ENCODE measurements at places on chromosomes 16 and 17.
A peak's percentile ranks its signal among the peaks of the same experiment; 100 is the strongest.

DNA sequence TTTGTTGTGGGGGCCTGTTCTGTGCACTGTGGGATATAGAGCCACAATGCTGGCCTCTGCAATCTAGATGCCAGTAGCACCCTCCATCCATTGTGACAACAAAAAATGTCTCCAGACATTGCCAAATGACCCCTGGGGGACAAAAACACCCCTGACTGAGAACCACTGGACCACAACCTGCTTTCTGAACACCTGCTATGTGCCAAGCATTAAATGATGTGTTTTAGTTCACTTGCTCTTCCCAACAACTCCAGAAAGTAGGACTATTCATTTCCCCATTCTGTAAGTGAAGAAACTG lies 367.0 kb upstream of the ERCC4 start:
- no peak for DNase-seq

DNA sequence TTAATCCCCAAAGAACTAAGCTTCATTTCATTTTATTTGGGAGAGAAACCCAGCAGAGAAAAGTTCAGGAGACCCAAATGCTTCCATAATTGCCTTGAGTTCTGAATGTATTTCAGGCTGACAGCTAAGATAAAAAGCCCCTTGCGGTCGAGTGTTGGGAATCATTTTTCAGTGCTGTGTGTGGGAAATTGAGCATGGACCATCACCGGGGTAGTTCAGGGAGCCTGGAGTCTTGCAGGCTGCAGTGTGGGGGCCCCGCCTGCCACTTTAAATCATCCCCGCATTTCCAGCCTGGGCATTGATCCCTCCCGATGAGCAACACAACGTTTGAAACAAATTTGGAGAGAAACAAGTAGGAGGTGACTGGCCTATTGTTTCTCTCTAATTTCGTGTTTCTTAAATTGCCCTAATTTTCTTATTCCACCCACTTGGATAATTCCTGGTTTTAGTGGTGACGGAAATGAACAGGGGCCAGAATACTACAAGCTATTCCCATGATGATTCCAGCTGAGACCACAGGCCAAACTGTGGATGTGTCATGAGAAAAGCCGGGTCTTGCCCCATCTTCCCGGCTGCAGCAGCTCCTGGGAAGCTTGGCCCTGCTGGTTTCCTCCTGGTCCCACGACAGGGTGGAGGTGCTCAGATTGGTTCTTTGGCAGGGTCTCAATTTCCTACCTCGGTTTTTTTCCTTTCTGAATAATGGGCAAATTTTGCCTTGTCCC lies 75.1 kb downstream of the FOXL1 start:
- DNase-seq: no peak

DNA sequence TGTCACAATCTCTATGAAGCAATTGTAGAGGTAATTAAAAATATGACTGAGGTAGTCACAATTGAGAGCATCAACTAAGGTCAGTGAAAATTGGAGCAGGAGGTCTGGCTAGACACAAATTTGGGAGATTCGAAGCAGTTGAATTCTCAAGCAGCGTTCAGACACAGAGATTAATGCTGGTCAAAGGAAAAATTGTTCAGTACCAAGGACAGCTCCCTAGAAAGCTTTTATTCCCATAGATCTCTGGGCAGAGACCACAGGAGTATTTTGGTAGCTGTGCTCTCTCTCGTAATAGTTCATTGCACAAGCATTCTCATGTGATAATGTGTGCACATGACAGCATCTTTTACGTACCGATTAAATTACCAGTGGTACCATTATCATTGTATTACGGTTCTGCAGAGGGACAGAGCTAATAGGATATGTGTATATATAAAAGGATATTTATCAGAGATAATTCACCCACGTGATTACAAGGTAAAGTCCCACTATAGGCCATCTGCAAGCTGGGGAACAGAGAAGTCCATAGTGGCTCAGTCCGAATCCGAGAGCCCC lies 387.5 kb upstream of the HSBP1 start:
- DNase-seq: peak; percentile 3

DNA sequence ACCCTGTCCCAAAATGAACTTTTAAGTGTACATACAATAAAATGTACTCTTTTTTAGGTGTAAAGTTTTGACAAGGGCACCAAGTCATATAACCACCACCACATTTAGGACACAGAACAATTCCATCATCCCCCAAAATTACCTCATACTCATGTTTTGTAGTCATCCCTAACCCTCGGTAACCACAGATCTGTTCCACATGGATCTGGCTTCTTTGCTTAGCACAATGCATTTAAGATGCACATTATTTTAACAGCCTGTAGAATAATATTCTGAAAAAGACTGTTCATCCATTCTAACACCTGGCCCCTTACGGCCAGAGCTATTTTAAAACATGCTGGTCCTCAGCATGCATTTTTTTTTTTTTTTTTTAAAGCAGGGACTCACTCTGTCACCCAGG lies 25.2 kb upstream of the CFAP20 start:
- DNase-seq: no peak

DNA sequence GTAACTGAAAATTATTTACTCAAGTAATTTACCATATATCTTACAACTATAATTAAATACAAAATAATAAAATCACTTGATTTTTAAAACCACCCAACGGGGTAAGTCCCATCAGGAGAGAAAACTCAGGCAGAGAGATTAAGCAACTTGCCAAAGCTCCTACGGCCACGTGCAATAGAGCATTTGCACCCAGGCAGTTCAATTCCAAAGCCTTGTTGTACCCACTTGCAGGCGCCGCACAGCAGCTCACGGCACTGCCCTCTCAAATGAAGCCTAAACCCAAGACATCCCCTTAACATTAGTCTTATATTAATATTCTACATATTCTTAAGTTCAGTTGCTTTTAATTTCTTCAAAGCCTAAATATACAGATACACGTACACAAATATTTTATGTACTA lies 75.7 kb downstream of the SPAG9 start:
- DNase-seq: no peak

DNA sequence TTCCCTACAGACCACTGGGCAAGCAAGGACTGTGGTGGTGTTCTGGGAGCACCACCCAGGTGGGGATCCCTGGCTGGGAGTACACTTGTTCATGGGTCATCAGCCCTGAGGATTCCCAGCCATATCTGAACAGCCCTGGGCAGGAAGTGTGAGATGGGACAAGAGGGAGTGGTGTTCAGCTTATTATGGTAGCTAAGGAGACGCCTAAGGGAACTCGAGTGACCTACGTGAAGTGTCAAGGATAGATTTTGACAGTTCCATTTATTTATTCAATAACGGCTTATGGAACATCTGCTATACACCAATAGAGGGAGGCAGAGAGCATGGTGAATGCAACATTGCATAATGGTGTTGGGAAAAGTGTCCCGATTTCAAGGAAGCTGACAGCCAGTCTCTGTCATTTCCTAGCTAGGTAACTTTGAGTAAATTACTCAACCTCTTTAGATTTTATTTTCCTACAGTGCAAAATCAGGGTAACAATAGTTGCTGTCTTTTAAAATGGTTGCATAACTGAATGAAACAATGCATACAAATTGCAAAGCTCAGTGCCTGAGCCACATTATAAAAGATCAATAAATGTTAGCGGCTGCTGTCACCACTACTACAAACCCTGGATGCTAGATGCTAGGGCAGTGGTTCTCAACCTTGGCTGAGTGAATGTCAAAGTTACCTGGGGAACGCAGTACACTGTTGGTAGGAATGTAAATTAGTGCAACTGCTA lies 534.1 kb downstream of the GRIN2A start:
- DNase-seq: peak; percentile 52

DNA sequence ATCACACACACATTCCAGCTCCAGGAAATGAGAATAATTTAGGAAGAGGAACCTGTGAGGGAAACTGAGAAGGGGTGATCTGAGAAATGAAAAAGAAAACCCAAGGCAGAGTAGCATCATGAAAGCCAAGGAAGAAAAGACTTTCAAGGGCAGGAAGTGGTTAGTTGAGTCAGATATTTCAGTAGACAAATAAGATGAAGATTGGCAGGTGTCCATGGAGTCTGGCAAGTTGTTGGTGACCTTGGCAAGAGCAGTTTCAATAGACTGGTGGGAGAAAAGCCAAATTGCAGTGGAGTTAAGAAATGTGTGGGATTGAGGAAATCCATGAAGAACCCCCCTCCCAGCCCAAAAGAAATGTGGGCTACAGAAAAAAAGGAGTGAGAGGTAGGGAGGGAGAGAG lies 10.7 kb downstream of the GNAO1 start:
- DNase-seq: no peak

DNA sequence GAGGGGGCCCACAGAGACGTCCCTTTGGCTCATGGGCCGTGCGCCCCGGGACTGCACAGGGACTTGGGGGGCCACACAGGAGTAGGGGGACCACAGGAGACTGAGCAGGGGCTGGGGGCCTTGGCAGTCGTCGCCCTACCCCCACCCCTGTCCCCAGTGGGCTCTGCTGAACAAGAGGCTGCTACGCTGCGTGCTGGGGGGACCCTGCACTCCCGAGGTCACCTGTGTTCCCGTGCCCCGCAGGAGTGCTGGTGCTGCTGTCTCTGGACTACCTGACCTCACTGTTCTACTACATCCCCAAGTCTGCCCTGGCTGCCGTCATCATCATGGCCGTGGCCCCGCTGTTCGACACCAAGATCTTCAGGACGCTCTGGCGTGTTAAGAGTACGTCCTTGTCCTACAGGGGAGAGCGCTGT lies 14.4 kb upstream of the RNF213 start:
- DNase-seq: no peak

GRCh38 chr17:4536742-4537411 lies 18.3 kb downstream of the MYBBP1A start:
- no peak for DNase-seq

- DNase-seq: no peak
Measured at GRCh38 chr17:44266402-44267164, 1.4 kb downstream of the SLC4A1 start.

DNA sequence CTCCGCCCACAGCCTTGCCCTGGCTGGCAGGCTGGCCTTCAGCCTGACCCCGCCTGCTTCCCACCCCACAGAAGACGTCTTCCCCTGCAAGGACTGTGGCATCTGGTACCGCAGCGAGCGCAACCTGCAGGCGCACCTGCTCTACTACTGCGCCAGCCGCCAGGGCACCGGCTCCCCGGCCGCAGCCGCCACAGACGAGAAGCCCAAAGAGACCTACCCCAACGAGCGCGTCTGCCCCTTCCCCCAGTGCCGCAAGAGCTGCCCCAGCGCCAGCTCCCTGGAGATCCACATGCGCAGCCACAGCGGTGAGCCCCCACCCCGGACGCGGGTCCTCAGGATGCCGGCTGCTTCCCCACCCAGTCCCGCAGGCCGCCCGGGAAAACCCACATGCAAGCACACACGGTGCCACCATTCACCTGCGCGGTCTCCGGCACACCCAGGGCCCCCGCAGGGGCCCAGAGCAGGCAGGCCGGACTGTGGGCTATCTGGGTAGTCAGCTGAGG lies 38.2 kb upstream of the ZC3H18 start:
- DNase-seq: no peak

DNA sequence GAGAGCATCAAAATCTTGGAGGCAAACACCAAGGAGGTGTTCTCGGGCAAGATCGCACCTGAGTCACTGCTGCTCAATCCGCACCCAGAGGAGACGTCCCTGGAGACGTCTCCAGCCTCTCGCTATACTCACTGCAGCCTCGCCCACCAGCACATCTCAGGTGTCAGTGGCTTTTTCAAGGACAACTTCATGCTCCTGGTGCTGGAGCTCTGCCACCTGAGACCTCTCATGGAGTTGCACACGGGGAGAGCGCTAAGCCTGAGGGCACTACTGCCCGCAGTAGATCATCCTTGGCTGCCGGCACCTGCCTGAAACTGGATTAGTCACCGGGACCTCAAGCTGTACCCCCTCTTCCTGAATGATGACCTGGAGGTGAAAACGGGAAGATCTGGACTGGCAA lies 2.6 kb upstream of the MBTPS1 start:
- no peak for DNase-seq

DNA sequence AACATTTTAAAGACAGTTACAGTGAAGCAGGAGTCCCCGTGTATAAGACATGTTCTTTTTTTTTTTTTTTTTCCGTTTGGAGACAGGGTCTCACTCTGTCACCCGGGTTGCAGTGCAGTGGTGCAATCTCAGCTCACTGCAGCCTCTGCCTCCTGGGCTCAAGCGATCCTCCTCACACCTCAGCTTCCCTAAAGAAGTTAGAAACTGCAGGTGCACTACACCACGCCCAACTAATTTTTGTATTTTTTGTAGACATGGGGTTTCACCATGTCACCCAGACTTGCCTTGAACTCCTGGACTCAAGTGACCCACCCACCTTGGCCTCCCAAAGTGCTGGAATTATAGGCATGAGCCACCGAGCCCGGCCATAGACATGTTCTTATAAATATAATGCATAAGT lies 3.0 kb downstream of the EVI2B start:
- DNase-seq: no peak

DNA sequence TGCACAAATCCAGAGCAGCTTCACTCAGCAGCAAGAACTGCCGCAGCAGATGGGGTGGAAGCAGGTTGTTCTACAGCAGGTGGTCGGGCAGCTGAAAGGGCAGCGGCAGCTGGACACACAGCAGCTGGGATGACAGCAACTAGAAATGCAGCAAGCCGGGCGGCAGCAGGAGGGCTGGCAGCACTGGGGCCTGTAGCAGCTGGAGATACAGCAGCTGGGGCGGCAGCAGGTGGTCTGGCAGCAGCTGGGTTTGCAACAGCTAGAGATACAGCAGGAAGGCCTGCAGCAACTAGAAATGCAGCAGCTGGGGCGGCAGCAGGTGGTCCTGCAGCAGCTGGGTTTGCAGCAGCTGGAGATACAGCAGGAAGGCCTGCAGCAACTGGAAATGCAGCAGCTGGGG lies 460 bp downstream of the KRTAP4-3 start:
- DNase-seq: no peak

GRCh38 chr17:76585649-76586593 lies at the start of gene ST6GALNAC2:
TSS of gene ST6GALNAC2 (minus strand) at chr17:76585860. CDS start at chr17:76585808, 52 bp downstream.
- no peak for DNase-seq
